ENCODE measurements at places on chromosomes 5 and 9. TPM values are rescaled to one million over a fixed set of nuclear protein-coding genes. Genes with fewer than 3 reads are reported as not detected.

GRCh38 chr5:62828742-62829603, 250.4 kb downstream of the LRRC70 start:
- DNase-seq: no peak

DNA sequence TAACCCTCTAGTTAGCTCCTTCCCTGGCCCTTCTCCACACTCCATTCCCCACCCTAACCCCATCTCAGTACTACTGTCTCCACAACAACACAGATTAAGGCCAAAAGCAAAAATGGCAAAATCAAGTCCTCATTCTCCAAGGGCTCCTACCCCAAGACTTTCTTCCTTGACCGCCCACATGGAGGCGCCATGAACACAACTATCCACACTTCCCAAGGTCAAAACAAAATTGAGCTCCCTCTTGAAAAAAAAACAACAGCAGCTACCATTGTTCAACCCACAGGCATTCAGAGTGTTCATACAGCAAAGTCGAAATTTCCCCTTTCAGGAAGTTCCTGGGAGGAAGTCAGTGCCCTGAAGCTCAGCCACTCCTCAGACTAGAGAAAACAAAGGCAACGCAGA, 54.4 kb downstream of the GNAQ start:
- peak; percentile 61 for DNase-seq

- DNase-seq: no peak
These were observed 122.9 kb upstream of the ZNF366 start for GRCh38 chr5:72630081-72630480.

- DNase-seq: no peak
These were observed 458.8 kb upstream of the ZNF462 start for GRCh38 chr9:106404137-106404536.

The EIF4E1B gene
- not detected for total RNA-seq

- no peak for DNase-seq
These were observed 1.5 kb downstream of the TRIM41 start for GRCh38 chr5:181224390-181225229.

DNA sequence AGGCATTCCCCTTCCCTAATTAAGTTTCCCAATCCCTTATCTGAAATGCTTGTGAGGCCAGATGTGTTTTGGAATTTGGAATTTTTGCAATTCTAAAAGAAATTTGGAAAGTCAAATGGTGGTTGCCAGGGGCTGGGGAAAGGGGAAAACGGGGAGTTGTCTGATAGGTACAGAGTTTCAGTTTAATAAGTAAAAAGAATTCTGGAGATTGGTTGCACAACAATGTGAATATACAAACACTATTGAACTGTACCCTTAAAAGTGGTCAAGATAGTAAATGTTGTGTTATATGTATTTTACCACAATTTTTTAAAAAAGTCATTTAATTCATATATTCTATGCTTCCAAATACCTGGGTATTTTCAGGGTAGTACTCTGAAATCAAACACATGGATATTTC, 154.5 kb downstream of the ADAMTS12 start:
- no peak for DNase-seq

GRCh38 chr9:113416149-113416721, 5.7 kb downstream of the C9orf43 start:
- DNase-seq: no peak

- no peak for DNase-seq
These were observed 14.9 kb downstream of the GAPT start for GRCh38 chr5:58505971-58506640.

The RGS7BP gene
- 0.07 TPM for total RNA-seq

The GAPT gene
- not detected for total RNA-seq

GRCh38 chr5:931570-932145, 39.0 kb downstream of the TRIP13 start:
- DNase-seq: no peak

All from astrocyte (in vitro differentiated cells and primary cell).